CD4-positive, alpha-beta T cell treated with Interleukin-10 for 1 hour (primary cell): ENCODE measurements at places on chromosomes 16 and 17.

DNA sequence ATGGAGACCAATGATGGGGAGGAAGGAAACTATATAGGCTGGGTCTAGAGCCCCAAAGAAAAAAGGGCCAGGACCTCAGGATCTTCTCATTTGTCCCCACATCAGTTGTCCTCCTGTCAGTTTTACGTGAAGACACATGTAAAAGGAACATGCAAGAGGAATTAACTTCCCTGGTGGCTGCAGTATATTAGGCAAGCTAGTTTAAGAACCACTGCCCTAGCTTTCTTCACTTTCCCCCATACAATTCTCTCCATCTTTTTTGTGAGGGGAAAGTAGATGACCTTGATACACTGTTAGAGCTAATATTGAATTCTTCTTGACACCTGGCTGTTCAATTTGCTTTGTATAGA lies 2.3 kb downstream of the MAP3K3 start:
- no peak for DNase-seq

DNA sequence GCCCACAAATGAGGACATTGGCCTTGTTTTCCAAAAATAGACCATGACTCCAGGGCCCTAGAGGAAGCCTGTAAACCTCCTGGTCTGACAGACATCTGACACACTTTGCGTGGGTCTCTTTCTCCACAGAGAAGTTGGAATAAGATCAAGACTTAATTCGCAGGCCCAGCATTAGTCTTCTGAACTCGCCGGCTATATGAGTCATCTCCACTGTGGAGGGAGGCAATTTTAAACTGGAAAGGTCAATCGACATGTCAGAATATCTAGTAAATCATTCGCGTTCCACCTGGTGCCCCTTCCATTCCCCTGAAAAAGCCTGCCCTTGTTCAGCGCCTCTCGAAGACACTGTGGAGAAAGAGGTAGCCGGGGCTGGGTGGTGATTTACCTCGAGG lies 140.1 kb downstream of the CLEC16A start:
- DNase-seq, result no peak

DNA sequence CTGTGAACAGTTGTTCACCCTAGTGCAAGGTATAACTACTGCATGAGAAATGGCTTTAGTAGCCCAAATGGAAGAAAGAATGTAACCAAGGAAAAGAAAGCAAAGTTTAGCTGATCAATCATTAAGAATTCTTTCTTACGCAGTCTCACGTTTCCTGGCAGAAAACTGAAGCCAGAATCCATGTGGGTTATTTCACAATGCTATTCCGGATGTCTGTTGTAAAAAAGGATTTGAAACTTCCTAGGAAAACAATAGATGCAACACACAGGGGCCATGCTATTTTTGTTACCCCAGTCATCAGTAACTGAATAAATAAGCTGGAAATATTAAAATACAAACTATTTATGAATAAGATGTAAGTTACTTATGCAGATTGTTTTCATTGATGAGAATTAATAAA lies 802.5 kb downstream of the CDH8 start:
- no peak for DNase-seq

GRCh38 chr17:80153004-80153403 lies 6.1 kb upstream of the EIF4A3 start:
- no peak for DNase-seq

DNA sequence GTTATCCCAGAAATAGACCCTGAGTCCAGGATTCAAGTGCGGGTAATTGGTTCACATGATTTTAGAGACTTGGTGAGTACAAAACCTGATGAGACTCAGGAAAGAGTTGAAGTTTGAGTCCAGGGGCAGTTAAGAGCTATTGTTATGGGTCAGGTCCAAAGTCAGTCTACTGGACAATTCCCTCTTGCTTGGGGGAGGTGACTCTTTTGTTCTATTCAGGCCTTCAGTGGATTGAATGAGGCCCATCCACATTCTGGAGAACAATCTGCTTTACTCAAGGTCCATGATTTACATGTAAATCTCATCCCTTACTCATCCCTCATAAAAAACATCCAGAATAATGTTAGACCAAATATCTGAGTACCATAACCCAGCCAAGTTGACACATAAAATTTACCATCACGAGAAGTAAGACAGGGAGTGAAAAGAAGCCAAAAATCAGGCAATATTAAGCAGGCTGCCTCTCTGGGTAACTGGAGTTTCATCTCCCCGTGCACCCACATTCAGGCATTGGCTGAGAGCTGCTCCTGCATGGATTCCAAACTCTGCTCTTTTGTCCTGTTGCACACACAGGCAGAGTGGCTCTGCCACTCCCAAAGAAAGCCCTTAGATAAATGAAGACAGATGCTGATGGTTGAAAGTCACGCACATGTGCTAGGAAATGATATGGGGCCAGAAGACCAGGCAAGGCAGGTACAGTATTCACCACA lies 156.0 kb upstream of the SALL1 start:
- DNase-seq, result no peak

DNA sequence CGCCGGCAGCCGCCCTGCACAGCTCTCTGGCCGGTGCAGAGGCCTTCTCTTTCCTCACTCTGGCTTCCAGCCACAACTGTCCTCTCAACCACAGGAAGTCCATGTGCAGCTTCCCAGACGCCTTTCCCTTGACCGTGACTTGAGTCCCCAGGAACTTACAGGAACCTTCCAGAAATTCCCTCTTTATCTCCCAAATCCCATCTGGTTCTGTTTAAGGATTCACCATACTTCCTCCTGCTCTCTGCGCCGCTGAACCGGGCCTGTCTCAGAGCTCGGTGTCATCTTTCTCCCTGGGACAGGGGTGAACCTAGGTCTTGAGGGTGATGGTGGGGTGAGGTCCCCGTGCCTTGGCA lies 65.2 kb upstream of the ZNF469 start:
- DNase-seq, result no peak

DNA sequence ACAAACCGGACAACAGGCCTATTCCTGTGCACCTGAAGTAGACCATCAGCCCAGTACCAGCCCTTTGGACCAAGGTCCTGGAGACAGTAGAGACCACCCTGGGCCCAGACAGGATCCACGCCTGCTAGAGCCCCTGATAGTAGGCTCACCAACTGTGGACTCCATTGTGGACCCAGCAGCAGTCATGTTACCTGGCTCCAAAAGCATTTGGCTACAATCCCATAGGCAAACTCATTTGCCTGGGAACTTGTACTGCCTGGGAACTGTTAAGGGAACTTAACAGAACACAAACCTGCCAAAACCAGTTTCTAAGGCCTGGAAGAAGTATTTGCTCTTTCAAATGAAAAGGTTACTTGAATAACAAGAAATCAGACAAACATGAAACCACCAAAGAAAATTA lies 10.0 kb upstream of the ACSM1 start:
- DNase-seq, result no peak

DNA sequence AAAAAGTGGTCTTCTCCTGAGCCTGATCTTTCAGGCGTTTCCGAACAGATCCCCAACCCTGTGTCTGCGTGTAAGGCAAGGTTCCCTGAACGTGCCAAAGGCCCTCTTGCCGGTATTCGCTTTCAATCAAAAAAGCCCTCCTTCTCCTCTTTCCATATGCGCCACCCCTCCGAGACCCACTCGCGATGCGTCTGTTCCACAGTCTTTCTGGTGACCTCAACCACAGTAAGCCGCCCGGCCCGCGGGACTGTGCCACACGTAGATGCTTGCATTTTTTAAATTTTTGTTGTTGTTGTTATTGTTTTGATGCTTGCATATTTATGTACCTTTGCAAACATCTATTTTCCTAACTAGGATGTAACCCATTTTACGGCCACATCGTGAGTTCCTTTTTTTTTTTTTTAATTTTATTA lies 607 bp upstream of the PRPSAP1 start:
- no peak for DNase-seq

- no peak for DNase-seq
Measured at GRCh38 chr17:47636273-47637030, 13.3 kb upstream of the KPNB1 start.

GRCh38 chr17:60077672-60078519 lies 825 bp downstream of the HEATR6 start:
- DNase-seq, result peak; percentile 13

- no peak for DNase-seq
Measured at GRCh38 chr17:15456496-15456895, 10.9 kb downstream of the CDRT4 start.

DNA sequence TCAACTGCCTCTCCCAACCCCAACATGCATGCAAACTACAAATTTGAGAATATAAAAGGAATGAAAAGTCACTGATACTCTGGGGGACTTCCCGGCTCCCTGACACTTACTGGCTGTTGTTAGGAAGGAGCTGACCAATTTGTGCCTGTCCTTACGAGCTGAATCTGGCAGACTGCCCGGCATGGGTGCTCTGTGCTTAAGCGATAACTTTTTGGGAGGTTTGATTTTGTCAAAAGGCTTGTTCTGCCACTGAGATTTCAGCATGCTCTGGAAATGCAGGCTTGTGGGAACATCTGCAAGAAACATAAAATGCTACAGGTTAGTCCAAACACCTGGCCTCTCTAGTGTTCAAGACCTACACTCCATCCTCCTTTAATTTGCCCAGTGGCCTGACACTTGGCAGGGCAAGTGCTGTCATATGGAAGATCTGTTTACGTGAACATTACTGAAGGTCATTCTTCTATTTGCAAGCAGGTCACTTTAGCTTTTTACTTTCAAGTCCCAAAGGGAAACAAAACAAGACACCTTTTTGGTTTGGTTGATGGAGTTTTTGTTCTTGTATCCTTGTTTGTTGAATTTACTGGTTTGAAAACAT lies 40.6 kb downstream of the STH start:
- no peak for DNase-seq

DNA sequence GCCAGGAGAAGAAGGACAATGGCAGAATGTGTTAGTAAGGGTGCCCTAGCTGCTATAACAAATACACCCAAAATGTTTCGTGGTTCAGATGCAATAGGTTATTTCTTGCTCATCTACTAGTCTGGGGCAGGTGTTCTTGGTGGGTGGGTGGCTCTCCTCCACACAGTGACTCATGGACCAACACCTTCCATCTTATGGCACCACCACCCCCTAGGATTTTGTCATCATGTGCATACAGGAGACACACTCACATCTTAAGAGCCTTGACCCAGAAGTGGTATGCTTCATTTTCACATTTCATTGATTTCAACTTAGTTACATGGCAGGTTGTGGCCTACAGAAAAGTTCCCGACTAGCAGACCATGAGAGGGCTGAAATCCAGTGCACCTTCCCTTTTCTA lies 114.7 kb downstream of the AMFR start:
- DNase-seq, result no peak

- no peak for DNase-seq
Measured at GRCh38 chr16:87434146-87434667, 42.1 kb downstream of the MAP1LC3B start.

DNA sequence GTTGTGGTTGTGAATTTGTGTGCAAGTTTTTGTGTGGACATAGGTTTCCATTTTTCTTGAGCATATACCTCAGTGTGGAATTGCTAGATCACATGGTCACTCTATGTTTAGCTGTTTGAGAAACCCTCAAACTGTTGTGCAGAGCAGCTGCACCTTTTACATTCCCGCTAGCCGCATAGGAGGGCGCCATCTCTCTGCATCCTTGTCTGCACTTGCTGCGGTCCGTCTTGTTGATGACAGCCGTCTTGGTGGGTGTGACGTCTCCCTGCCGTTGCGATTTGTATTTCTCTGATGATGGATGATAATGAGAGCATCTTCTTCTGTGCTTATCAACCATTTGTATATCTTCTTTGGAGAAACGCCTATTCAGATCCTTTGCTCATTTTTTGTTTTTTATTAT lies 25.1 kb upstream of the IL17C start:
- DNase-seq, result no peak

GRCh38 chr16:85303354-85303883 lies 191.1 kb upstream of the CIBAR2 start:
- DNase-seq, result peak; percentile 72
